Chondrocyte (in vitro differentiated cells): ENCODE measurements at places on chromosomes 12 and 14. TPM values are rescaled to one million over a fixed set of nuclear protein-coding genes. Genes with fewer than 3 reads are reported as not detected.

DNA sequence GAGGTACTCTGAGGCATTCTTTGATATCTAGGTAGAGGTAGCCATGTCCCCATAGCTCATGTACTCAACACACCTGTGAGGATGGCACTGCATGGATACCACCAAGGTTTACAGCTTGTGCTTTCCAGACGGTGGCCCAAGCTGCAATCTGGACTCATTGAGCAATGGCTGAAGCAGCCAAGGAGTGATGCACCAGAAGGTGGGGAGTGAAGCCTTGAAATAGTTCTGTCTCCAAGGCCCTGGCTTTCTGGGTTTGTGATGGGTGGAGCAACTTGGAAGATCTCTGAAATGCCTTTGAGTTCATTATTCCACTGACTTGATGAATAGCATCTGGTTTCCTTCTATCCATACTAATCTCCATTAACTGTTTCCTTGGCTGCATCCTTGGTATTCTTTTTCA is 290.0 kb upstream of the NOVA1 start:
- no peak for DNase-seq

The LRRC9 gene
- total RNA-seq, result not detected in 3 replicates

GRCh38 chr12:10213168-10214135 is 775 bp downstream of the GABARAPL1 start:
- DNase-seq, result no peak

DNA sequence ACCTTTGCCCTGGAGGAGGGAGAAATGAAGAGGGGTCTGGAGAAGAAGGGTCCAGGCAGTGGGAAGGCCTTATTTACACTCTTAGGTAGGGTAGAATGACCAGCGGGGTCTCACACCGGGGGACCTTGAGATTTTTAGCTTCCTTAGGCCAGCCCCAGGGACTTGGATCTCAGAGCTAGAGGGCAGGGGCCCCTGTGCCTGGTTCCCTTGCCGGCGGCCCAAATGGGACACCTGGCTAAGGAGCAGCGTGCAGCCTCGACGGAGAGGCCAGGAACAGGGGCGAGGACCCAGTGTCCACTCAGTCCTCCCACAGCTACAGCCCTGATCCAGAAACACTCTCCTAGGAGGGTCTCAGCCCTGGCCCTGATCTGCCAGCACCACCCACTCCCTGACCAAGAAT is 41.8 kb downstream of the DIO3 start:
- no peak for DNase-seq

- no peak for DNase-seq
These were observed 17.1 kb downstream of the LRFN5 start for GRCh38 chr14:41623736-41624135.
